ENCODE measurements at places on chromosomes 16 and 17.

- no peak for DNase-seq
Observed at GRCh38 chr17:14304773-14305517, 4.1 kb downstream of the HS3ST3B1 start.

GRCh38 chr16:11084876-11085485 is 140.6 kb downstream of the CLEC16A start:
- no peak for DNase-seq

DNA sequence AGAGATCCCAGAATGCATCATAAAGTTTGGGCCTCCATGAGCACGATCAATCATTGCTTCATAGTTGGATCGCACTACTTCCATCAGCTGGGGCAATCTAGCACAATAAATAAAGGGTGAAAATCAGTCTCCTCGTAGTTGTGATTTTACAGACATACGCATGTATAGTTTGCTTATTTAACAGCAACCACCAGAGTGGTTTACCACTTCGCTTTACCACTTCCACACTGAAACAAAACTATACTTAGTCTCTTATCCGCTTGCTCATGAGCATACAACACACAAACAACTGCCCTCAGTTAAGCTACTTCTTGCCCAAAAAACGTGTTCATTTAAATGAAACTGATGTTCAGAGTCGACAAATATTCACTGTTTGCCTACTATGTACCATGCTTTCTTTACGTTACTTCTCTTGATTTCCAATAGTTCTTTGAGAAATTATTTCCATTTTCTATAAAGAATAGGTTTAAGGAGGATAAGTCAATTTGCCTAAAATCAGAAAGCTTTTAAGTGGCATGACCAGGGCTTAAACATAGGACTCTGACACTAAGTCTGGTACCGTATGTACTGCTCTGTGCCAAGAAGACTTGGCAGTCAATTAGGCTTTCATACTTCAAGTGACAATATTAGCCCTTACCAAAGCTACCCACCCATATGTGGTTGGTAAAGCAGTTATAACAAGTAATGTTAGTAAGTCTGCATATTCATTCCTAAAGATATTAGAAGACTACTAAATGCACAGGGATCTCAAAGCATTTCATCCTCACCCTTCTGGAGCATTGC is 22.0 kb downstream of the SETD6 start:
- DNase-seq: no peak

DNA sequence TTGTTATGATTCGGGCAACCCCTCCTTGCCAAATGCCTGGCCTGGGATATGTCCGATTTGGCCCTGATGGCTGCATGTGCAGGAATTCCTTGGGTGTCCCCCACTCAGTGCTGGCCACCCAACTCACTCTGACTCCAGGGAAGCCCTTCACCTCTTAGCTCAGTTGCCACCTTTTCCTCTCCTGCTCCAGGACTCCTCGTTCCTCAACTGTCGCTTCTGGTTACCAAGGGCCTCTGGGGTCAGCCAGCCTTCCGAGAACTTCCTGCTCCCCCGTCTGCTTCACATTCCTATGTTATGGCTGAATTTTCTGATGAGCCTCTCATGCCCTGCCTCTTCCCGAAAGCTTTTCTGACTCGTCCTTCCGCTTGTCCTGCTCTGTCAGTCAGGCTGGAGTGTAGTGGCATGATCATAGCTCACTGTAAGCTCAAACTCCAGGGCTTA is 63.5 kb downstream of the SPACA3 start:
- DNase-seq: no peak

GRCh38 chr17:33987162-33987561 is 267.9 kb upstream of the CCL2 start:
- no peak for DNase-seq

DNA sequence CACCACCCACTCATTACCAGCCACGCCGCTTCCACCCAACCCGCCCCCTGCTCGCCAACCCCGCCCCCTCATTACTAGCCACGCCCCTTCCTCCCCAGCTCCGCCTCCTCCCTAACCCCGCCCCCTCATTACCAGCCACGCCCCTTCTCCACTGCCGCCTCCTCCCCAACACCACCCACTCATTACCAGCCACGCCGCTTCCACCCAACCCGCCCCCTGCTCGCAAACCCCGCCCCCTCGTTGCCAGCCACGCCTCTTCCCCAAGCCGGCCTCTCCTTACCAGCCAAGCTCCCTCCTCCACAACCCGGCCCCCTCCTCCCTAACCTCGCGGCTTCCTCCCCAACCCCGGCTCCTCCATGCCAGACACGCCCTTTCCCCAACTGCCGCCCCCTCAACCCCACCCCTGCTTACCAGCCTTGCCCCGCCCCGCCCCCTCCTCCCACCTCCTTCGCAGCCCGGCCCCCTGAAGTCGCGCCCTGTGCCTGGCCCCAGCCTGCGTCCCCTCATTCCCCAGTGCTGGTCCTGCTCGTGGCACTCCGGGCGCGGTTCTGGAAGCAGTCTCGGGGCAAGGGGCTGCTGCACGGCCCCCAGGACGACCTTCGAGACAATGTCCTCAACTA is 7.3 kb downstream of the SLC22A31 start:
- no peak for DNase-seq

DNA sequence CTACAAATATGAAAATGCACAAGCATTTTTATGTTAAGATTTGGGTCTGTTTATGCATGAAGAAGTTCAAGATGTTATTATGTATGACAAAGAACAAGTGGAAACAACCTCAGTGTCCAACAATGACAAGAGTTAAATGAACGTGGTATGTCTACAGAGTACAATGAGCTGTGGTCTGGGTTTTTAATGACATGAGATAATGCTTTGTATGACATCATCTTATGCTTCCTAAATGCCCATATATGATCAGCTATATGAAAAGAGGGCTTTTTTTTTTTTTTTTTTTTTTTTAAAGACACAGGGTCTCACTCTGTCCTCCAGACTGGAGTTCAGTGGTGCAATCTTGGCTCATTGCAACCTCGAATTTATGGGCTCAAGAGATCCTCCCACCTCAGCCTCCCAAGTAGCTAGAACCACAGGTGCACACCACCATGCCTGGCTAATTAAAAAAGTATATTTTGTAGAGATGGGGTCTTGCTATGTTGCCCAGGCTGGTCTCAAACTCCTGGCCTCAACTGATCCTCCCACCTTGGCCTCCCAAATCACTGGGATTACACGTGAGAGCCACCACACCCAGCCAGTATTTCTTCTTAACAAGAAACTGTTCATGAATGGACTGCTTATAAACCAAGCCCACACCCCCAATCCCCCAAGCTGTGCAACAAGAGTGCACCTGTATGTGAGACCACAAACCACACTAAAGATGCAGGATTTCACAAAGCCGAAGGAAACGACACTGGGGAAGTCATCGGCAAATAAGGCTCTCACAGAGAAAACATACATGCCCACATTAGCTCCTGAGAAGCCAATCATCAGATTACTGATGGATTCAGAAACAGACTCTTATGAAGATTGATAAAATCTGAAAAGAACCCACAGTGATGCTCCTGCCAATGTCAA is 114.5 kb downstream of the CPPED1 start:
- DNase-seq: no peak

- no peak for DNase-seq
Observed at GRCh38 chr16:82368041-82368440, 198.0 kb upstream of the MPHOSPH6 start.

DNA sequence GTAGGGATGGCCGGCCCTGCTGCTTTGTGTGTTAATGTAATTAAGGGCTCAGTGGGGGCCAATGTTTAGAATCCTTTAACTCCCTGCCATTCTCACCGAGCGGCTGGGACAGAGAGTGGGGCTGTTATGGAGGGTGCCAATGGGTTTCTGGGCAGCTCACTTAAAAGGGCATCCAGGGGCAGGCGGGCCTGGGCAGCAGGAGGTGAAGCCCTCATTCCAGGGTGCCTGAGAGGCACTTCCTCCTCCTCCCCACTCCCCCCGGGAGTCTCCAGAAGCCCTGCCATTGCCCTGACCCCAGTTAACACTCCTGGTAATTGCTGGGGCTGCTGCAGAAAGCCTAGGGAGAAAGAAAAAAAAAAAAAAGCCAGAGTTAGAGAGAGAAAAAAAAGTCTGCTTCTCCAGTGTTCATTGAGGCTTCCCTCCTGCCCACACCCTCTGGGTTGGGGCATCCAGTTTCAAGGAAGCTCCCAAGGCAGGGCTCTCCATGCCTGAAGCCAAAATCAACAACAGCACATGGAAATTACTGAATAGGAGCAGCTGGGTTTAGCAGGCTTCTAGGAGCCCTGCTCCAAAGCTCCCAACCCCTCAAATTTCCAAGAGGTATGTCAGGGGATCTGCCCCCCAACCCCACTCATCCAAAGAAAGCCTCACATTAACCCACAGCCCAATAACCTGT is 28.0 kb downstream of the CUEDC1 start:
- no peak for DNase-seq

DNA sequence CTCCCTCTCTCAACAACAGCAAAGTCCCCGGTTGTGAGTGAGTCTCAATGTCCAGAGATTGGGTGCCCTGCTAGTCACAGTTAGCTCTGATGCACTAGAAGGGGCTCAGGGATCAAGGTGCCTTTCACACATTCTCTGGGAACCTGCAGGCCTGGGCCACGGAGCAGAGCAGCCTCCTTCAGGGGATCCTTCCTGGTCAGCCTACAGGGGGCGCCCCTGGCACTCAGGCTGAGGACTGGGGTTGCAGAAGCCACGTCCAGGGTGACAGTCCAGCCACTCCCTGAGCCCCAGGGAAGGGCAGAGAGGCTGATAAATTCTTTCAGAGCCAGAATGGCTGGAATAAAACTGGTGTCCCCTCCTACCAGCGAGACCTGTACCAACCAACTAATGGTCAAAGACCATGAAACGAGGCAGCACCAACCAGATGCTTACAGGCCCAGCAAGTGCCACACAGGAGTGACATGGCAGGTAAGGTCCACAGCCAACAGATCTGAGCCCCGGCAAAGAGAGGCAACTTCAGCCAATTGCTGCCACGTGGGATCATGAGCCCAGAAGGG is 43.5 kb downstream of the ST3GAL2 start:
- peak; percentile 54 for DNase-seq

DNA sequence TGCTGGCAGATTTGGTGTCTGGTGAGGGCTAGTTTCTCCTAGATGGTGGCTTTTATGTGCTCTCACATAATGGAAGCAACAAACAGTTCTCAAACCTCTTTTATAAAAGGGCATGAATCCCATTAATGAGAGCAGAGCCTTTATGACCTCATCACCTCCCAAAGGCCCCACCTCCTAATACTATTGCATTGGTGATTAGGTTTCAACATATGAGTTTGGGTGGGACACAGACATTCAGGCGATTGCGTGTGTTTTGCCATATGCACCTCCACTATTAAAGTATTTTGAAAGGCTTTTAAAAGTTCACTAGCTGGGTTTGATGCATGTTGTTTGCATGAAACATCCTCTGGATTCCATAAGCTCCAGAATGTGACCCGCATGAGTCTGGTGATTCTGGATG is 24.4 kb upstream of the DNAJA2 start:
- DNase-seq: no peak

DNA sequence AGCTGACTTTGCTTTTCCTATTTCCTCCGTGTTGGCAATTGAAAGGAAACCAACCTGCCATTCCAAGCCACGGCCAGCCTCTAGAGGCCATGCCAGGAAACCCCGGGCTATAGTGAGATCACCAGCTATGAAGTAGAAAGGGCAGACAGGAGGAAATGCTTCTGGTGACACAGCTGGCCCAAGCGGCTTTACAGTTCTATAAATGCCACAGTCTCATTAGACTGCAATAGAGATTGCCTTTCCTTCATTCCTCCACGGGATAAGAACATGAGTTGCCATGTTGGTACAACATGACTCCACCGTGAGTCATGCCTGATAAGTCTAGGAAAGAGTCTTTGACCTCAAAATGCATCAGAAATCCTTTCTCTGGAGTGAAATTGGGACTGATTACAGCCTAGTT is 384.9 kb downstream of the GRIN2A start:
- DNase-seq: no peak

GRCh38 chr17:64056269-64057005 is 36.0 kb upstream of the ICAM2 start:
- DNase-seq: no peak

DNA sequence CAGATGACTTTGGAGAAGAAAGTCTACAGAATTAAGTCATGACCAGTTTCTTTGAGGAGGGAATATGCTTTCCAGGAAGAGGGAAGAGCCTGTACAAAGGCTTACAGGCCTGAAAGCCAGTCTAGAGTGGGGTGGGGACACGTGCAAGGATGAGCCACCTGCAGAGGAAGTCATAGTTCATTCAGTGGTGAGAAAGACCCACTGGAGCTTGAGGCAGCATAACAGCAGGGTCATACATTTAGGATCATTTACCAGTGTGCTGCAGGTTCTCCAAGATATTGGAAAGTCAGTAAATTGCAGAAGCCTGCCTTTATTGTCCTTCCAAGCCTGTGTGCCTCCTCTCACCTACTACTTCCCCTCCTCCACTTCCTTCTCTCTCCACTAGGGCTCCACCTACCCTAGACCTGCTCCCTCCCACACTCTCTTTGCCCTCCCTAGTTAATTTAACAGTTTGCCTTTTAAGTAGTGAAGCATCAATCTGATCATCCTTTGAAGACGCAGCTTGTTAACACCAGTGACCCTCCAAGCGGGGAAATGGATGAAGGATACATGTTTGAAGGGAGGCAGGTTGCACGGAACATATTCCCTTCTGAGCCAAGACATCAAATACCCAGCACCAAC is 40.2 kb downstream of the CDRT15 start:
- DNase-seq: no peak

- no peak for DNase-seq
Observed at GRCh38 chr17:79038545-79039135, 14.7 kb downstream of the C1QTNF1 start.

DNA sequence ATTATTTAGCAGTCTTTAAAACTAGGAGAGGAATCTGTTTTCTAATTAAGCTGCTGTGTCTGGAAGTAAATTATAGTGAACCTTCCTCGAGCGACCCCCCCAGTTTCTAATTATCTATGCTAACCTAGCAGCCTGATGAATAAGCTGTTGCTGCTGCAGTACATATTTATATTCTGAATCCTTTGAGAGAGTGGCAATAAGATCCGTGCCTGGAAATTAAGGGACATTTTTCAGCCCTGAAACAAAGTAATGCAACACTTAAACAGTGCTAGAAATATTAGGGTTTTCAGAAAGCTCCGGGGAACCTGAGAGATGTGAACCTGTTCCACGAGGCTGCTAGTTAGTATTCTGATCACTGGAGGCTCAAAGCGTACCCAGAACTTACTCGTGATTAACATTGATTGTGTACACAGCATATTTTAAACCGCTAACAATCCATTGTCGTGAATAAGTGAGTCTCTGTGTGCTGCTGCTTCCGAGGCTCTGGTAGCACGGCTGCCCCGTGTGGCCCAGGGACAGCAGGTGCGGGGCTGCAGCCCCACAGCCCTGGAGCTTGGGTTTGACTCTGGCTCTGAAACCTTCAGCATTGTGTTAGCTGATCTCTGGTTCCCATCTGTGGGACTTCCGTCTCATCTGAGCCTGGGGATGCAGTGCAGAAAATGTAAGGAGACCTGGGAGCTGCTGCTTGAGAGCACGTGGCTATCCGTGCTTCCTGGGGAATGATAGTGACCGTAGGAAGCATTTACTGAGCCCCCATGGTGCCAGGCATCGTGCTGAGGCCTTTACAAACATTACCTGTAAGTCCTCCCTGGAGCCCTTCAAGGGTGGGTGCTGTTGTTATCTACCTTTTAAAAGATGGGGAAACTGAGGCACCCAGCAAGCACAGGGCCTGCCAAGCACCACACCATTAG is 190.9 kb upstream of the CHMP6 start:
- DNase-seq: no peak

GRCh38 chr16:2881783-2882649 is 999 bp upstream of the FLYWCH2 start:
- DNase-seq: no peak

Measured in activated naive CD4-positive, alpha-beta T cell (primary cell).